ENCODE measurements at places on chromosomes 7 and 10.

DNA sequence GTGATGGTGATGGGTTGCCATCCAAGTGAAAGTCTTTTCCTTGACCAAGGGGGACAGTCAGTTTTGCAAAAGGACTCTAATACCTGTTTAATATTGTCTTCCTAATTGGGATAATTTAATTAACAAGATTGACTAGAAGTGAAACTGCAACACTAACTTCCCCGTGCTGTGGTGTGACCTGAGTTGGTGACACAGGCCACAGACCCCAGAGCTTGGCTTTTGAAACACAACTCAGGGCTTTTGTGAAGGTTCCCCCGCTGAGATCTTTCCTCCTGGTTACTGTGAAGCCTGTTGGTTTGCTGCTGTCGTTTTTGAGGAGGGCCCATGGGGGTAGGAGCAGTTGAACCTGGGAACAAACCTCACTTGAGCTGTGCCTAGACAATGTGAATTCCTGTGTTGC, 6.9 kb downstream of the PPIF start:
- no peak for DNase-seq

DNA sequence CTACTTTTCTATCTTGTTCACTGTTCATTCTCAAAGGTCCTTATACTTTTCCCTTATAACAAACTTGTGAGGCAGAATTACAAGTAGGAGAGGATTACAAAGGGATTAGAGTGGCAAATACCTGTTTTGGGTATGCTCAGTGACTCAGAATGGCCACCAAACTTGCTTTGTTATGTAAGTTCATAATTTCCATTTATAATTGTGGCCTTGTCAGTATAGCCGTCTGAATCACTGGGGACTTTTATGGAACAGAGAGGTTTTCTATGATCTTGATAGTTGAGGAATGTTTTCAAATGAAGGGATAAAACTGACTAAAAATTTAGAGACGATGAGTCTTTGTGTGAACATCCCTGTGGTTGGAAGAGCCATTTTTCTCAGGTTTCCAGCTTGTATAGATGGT, 116.2 kb downstream of the SND1 start:
- DNase-seq, result no peak

DNA sequence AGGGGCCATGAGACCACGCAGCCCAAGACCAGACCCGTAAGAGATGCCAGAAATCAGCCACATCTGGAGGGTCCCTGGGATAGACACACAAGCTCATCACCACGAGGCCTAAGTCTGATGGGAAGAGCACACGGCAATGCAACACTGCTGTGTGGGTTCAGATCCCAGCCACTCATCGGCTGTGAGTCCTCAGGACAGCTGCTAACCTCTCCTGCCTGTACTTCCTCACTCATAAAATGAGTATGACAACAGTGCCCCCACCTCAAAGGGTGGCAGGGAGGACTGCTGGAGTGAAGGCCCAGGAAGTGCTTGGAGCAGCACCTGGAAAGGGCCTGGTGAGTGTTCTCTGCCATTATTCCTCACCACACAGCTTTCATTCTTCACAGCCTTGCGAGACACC, 60.9 kb downstream of the MAD1L1 start:
- no peak for DNase-seq

DNA sequence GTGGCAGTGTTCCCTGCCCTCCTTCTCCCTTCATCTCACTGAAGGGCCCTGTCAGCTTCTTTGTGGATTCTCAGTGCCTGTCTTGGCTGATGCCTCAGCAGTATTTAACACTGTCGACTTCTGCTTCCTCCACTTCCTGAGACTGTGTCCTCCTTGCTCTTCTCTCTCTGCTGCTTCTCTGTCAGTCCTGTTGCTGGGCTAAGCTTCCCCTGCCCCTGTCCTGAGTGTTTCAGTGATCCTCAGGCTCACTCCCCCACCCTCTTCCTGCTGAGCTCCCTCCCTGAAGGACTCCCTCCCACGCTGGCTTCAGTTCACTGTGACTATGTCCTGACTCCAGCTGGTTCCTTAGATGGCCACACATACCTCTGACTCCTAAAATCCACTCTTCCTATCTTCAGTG, 64.9 kb downstream of the CREM start:
- DNase-seq, result no peak

- no peak for DNase-seq
Observed at GRCh38 chr7:71507680-71508602, 376.0 kb downstream of the GALNT17 start.
